ENCODE measurements at places on chromosomes 5 and 9. TPM values are rescaled to one million over a fixed set of nuclear protein-coding genes. Genes with fewer than 3 reads are reported as not detected.

DNA sequence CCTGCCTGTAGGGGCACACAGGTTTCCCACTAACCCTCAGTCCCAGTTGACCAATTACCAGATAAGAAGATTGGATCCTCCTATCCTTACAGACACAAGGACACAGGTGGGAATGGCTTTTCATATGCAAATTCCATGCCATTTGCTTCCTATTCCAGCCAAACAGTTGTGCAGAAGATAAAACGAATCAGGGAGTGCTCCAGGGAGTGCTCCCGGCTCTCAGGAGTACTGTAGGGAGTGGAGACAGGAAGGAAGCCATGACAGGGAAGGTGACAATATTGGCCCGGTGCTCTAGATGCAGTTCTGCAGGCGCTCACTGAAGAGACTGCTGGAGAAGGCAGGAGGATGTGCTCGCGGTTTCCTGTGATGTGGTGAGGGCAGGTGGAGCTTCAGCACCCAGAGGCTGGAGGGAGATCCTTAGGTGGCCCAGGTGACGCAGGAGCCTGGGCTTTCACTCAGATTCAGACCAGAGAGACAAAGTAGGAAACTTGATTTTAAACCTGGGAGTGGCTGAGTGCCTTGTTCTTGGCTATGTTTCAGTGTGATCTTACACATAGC lies 260.0 kb downstream of the AUH start:
- DNase-seq: no peak

GRCh38 chr5:177508837-177509236 lies 789 bp downstream of the DOK3 start:
- no peak for DNase-seq

- DNase-seq: no peak
Observed at GRCh38 chr9:133647765-133648469, 11.8 kb downstream of the DBH start.

PAPPA gene
- total RNA-seq: under 0.01 TPM

All from frontal cortex (tissue), 4 donors.